ENCODE measurements at places on chromosomes 11 and 22.
A peak's percentile ranks its signal among the peaks of the same experiment; 100 is the strongest.

- peak; percentile 77 for DNase-seq
Observed at GRCh38 chr11:8963569-8964323, 496 bp downstream of the TMEM9B start.

DNA sequence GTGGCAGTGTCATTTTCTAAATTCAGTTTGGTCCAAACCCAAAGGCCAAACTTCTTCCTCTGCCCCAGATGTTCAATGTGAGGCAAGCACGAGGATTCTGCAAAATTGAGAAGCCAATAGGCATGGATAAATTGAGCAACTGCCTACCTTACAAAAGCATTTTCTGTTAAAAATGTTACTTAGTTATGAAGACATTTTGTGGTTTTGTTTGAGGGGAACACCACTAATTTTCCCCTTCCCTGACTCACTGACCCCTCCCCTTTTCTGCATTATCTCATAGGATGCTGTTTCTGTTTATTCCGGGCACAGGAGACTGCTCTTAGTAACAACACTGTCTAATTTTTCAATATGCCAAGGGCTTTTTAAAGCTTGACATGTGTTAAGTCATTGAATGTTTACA, 462.8 kb downstream of the INSC start:
- no peak for DNase-seq

- DNase-seq = no peak
Observed at GRCh38 chr11:67178421-67178820, 59.4 kb downstream of the KDM2A start.

DNA sequence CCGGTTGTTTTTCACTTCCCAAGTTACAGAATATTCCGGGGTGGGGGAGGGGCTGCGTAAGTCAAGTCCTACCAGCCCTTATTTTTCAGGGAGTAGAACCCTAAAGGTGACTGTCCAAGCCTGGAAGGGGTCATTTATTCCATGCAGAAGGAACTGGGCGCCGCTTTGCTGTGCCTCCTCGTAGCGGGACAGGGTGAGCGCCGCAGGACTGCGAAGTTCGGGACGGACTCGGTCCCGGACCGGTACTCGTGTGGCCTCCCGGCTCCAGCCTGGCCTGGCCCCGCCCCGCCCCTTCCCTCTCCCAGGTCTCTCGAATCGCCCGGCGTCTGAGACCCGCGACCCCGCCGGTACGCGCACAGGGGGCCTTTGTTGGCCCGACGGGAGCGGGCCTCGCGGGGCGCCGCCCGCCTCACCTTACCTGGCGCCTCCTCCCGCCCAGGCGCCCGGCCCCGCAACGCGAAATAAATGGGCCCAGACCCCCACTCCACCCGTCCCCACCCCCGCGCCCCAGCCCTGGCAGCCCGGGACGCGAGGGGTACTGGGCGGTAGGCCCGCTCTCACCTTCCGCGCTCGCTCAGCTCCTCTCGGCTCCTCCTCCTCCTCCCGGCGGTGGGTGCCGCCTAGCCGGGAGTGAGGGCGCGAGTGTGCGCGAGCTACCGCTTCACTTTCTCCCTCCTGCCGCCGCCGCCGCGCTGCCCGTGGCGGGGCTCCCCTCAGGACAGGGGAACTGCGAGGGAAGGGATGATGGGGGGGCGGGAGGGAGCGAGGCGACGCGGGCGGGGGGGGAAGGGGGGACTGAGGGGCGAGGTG, 698 bp downstream of the PAK1 start:
- peak; percentile 39 for DNase-seq

- no peak for DNase-seq
Observed at GRCh38 chr11:125514336-125515101, 18.5 kb upstream of the FEZ1 start.

GRCh38 chr22:33467620-33468095, 409.5 kb upstream of the SYN3 start:
- DNase-seq = peak; percentile 69

GRCh38 chr11:66967670-66968425, 7.3 kb upstream of the C11orf86 start:
- DNase-seq = peak; percentile 63

DNA sequence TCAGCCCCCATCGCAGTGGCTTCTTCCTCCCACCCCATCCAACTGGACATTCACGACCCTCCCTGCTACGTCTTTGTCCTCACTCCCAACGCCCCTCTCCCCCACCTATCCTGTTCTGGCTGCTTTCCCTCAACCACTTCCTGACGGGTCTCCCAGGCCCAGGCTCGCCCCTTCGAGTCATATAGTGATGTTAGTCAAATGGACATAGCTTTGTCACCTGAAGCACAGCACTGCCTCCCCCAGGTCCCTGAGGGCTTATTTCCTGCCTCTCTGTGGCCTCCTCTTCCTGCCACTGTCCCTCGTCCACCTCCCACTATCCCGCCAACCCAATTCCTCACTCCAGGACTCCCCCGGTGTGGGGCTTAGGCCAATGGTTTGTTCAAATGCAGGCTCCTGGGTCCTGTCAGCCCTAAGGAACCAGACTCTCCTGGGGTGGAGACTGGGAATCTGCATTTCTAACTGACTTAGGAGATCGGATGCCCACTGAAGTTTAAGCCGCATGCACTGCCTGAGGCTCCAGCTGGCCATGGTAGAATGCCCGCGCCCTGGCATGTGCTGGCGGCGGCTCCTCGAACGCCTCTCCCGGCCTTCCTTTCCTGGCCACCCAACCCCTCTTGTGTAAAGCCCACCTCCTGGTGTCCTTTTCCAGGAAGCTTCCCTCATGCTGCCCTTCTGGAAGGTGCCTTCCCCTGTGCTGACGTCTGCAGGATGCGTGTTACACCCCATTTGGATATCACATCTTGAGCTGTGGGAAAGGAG, 18.3 kb downstream of the SUN2 start:
- DNase-seq = no peak

- DNase-seq = no peak
Observed at GRCh38 chr11:116837231-116838091, at the start of gene APOA1. Gene APOA1, minus strand, starts transcription at chr11:116837622. Its CDS starts 235 bp downstream, at chr11:116837387.

- DNase-seq = peak; percentile 92
Observed at GRCh38 chr11:74672956-74673692, 58.1 kb downstream of the CHRDL2 start.

- no peak for DNase-seq
Observed at GRCh38 chr11:26688701-26689100, 33.2 kb downstream of the SLC5A12 start.

DNA sequence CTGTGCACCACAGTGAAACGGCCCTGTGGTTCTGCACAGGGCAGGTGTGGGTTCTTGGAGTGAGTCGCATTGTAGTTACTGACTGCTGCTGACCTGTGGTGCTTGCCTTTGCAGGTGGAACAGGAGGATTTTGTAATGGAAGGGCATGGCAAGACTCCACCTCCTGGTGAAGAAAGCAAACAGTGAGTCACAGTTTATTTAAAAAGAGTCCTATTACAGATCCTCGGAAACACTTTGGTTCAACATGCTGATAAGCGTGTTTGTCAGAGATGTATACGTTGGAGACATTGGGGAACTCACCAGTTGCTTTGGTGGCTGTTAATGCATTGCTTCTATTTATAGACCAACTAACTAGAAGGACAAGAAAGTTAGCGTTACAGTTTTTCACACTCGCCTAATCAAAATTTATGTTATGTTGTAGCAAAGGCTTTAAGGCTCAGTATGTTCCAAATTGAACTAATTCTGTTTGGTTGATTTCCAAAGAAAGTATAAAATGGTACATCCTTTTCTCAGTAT, 21.7 kb upstream of the TNRC6B start:
- DNase-seq = peak; percentile 17

GRCh38 chr22:39622881-39623367, 52.4 kb downstream of the CACNA1I start:
- DNase-seq = peak; percentile 57

DNA sequence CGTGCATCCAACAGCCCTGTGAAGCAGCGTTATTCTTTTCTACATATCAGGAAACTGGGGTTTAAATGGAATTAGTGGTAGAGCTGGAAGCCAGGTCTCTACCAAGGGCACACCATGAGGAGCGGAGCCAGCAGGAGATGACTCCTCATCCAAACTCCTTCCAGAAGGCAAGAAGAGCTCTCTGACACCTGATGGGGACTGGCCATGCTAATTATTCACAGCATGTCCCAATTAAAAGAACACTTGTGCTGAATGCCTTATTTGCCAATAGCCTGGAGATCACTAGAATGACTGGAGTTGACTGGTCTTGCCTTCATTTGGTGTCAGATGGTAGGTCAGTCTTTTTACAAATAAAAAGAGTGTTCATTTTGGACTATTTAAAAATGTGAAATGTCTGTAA, 32.9 kb upstream of the SLN start:
- no peak for DNase-seq

- peak; percentile 76 for DNase-seq
Observed at GRCh38 chr11:122439866-122440810, 215.4 kb upstream of the UBASH3B start.

- no peak for DNase-seq
Observed at GRCh38 chr22:49531368-49531791, 296.3 kb downstream of the BRD1 start.

- DNase-seq = no peak
Observed at GRCh38 chr22:40582063-40582462, 54.5 kb downstream of the MRTFA start.

DNA sequence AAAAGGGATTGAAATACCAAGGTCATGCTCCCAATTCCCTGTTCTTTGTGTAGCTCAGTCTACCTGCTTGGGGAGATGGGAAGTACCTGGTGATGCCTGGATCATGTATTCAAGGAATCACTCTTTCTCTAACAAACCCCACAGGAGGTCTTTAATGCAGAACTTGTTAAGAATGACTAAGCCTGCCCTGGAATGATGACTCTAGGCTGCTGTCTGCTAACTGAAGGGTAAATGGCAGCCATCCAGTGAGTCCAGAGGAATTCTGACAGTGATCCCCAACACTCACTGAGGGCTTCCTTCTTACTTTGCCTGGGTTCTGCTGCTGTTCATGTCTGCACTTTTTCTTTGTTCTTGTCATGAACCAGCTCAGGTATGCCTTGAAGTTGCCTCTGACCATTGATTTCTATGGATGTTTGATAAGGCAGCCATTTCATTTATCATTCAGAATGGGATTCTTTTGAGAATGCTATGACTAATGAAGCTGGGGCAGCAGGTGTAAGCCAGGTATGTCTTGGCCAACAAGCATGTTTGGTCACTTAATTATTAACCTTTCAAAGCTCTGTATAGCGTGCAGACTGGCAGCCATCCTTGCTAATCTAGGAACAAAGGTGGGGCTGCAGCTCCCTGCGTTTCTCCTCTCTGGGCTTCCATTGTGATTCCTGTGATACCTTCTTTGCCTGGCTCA, 11.4 kb downstream of the PRSS23 start:
- DNase-seq = peak; percentile 43

DNA sequence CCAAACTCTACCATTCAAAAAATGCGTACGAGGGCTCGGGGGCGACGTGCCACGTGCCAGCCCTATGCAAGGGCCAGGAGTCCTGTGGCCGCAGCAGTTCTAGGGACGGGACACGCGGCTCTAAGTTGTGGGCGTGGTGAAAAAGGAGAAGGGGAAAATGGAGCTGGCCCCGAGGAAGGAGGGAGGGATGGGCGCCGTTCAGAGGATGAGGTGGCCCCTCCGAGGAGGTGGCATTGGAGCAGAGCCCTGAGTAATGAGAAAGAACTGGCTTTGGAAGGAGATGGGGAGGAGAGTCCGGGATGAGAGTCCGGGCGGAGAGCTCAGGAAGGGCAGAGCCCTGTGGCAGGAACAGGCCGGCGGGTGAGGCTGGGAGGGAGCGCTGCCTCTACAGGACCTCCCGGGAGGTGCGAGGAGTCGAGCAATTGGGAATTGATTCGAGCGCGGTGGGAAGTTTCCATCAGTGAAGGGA, 21.0 kb downstream of the OTUB1 start:
- peak; percentile 74 for DNase-seq

DNA sequence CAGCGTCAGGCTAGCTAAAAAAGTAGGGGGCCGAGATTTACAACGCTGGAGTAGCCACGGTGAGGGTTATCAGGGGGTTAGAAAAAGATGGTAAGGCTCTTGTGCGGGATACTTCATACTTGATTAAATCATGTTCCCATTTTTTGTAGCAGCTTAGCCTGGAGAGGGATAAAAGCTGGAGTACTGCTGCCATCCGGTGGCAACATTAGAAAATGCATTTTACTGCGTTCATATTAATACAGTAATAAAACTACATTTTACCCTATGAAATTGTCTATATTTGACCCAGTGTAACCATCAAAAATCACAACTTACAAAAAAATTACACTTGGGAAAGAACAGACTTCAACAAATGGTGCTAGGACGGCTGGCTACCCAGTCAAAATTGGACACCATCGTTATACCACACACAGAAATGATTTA, 17.3 kb downstream of the RPUSD4 start:
- peak; percentile 69 for DNase-seq

- no peak for DNase-seq
Observed at GRCh38 chr11:40230821-40231220, 1228.6 kb downstream of the LRRC4C start.

GRCh38 chr22:40855979-40856512, 393 bp downstream of the ST13 start:
- peak; percentile 27 for DNase-seq

- DNase-seq = no peak
Observed at GRCh38 chr22:49404020-49404419, 423.7 kb downstream of the BRD1 start.

DNA sequence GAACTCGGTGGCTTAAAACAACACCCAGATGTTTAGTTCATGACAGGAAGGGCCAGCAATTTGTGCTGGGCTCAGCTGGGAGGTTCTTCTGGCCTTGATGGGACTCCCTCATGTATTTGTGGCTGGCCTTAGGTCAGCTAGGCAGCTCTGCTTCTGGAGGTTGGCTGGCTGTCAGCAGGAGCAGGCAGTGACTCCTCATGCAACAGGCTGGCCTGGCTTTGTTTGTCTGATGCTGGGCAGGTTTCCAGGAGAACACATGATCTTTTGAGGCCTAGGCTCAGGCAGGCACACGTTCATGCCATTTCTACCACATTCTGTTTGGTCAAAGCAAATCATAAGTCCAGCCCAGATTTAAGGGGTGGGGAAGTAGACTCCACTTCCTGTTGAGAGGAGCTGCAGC, 571.2 kb downstream of the TBC1D22A start:
- no peak for DNase-seq

DNA sequence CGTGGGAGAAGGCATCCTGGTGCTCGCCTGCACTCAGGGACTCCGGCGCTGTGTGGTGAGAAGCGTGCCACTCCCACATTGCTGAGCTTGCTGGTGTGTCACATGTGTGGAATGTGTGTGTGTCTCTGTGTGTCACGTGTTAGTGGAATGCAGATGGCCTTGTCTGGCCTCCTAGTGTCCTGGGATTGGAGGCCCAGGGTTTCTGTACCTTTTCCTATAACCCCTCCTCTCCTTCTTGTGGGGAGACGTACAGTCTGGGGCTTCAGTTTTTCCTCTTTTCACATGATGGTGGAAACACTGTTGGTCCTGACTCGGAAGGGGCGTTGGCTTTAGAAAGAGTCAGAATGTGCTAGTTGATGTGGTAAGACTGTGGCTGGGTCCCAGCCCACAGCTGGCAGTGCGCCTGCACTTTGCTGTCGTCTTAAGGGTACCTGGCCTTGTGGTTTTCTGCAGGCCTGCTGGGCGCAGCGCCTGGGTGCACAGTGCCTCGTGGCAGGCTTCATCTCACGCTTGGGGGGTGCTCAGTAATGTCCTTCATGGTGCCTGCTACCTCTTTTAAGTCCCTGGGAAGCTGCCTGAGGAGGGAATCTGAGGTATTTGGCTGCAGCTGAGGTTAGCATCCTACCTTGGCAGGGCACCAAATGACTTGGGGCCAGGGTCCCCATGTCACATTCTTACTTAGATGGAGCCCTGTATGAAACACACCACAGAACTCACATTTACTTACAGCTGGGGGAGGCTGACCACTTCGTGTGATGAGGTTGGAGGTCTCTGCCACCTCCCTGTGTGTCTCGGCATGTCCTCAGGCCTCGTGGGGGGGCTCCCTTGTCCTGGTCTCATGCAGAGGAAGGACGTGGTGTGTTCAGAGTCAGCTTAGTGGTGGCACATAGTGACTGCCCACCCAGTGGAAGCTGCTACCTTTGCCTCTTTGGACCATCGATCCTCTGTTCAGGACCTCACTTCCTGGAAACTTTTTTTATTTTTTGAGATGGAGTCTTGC, 61.9 kb downstream of the MED15 start:
- peak; percentile 96 for DNase-seq
